Foreskin fibroblast (primary cell): ENCODE measurements at places on chromosomes 5 and 9.
A peak's percentile ranks its signal among the peaks of the same experiment; 100 is the strongest.

- peak; percentile 41 for DNase-seq
Observed at GRCh38 chr5:59874675-59875074, 18.9 kb downstream of the PDE4D start.

DNA sequence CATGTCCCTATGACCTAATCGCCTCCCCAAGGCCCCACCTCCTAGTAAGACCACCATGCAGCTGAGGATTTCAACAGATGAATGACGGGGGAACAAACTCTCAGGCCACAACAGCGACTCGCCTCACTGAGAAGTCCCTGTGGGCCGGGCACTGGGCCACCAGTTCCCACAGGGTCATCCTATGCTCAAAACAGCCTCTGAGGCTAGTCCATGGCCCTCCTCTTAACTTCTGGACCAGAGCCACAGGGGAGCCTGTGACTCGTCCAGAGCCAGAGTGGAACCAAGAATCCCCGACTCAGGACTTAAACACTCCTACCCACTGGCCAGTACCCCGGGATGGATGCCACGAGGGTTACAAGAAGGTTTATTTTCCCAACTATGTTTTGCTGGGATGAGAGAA is 12.3 kb downstream of the GFPT2 start:
- DNase-seq = peak; percentile 47

DNA sequence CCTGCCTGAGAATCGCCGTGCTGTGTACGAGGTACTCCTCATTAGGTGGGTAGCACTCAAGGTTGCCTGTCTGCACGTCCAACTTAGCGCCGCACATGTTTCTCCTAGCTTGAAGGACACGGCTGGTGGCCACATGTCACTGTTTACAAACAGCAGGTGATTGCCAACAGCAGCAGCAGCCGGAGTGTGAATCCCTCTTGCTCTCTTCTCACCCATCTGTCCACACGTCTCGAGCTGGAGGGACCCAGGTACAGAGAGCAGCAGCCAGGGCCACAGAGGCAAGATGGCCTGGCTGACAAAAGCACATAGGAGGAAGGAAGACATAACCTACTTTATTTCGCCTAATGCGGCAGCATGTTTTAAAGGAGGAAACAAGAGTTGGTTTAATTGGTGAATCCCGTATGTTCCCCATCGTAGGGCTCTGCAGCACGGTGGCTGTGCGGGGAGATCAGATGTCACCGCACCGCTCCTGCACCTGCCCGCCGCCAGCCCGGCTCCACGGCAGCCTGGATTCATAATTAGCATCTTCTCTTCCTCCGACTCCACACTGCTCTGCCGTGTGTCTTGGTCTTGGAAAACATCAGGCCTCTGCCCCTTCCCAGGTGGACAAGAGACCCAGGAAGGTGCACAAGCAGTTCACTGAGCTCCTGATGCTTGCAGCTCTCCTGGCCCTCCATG is 201.6 kb upstream of the IRX1 start:
- DNase-seq = no peak

GRCh38 chr5:59025734-59026133 is 442.9 kb downstream of the RAB3C start:
- no peak for DNase-seq

GRCh38 chr5:439636-440035 is 3.3 kb upstream of the EXOC3 start:
- DNase-seq = no peak

GRCh38 chr9:84357275-84357674 is 16.7 kb upstream of the SLC28A3 start:
- no peak for DNase-seq

DNA sequence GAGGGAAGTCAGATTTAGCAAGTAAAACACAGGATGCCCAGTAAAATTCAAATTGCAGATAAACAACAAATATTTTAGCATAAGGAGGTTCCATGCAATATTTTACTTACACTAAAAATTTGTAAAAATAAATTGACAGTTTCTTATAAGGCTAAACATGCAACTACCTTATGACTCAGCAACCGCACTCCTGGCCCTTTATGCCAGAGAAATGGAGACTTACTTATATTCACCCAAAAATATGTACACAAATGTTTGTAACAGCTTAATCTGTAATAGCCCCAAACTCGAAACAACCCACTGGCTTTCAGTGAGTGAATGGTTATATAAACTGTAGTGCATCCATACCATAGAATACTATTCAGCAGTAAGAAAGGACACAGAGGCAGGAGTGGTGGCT is 28.6 kb upstream of the TRIM14 start:
- peak; percentile 17 for DNase-seq

- no peak for DNase-seq
Observed at GRCh38 chr5:140821375-140822280, at the start of gene PCDHA5. Gene PCDHA5, plus strand, starts transcription at chr5:140821613.

GRCh38 chr9:80382211-80382891 is 810.6 kb downstream of the TLE4 start:
- peak; percentile 68 for DNase-seq

DNA sequence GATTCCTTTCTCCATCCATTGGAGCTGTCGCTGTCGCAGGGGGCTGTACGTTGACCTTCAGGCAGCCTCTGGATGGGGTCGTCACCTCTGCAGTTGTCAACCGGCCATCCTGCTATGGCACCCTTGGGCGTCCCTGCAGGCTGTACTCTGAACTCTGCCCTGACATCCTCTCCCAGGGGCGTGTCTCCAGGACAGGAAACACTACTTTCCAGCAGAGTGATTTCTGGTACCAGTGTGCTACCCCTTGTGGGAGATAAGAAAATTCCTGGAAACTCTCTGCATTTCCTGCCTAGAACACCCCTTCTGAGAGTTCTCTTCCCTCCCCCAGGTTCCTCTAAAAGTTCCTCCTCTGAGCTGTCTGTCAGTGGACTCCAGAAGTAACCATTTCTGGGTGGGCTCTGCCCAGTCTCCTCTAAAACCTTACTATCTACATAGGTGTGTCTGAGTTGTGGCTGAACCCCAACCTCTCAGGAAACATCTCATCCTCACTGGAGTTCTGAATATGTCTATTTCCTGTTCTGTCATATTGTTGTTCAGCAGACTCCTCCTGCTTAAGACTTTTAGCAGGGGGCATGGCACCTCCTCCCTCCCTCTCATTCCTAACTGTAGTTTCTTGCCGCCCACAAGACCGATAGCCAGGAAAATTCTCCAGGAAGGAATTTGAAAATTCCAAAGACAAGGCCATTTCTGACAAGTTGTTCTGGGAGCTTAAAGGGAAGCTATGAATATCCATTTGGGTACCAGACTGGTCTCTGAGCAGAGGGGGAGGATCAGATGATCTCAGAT is 145.3 kb upstream of the RASEF start:
- no peak for DNase-seq

- DNase-seq = no peak
Observed at GRCh38 chr5:156181656-156182055, 145.3 kb upstream of the SGCD start.

- no peak for DNase-seq
Observed at GRCh38 chr5:42923710-42924109, 112.0 kb upstream of the SELENOP start.

- peak; percentile 37 for DNase-seq
Observed at GRCh38 chr5:57216714-57217113, 42.9 kb downstream of the GPBP1 start.

GRCh38 chr5:128225245-128226030 is 141.9 kb downstream of the SLC12A2 start:
- peak; percentile 8 for DNase-seq

- DNase-seq = peak; percentile 9
Observed at GRCh38 chr5:168086104-168086610, 205.3 kb upstream of the WWC1 start.

DNA sequence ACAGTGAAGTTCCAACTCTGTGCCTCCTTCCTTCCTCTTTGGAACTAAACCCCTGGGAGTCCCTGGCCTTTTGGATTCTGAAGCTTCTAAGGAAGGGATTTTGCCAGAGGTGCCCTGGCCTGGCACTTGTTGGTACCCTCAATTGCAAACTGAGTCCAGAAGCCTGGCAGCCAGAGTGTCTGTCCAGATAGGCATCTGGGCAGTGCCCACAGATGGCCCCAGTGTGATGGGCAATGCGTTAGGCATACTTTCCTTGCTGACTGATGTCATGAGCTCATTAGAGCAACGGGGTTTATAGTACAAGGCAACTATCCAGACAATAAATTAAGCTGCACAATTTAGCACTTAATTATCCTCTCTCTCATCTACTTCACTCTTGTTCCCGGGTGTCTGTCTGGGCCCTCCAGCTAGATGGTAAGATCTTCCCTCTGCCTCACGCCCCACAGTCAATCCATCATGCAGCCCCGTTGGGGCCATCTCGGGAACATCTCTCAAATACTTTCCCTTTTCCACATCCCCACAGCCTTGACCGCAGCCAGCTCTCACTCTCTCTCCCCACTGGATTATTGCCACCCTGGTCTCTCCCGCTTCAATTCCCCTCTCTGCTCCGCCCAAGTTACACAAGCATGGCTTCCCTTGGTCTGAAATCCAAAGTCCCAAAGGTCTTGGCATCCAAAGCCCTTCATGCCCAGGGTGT is 157.5 kb upstream of the SMIM23 start:
- DNase-seq = no peak

DNA sequence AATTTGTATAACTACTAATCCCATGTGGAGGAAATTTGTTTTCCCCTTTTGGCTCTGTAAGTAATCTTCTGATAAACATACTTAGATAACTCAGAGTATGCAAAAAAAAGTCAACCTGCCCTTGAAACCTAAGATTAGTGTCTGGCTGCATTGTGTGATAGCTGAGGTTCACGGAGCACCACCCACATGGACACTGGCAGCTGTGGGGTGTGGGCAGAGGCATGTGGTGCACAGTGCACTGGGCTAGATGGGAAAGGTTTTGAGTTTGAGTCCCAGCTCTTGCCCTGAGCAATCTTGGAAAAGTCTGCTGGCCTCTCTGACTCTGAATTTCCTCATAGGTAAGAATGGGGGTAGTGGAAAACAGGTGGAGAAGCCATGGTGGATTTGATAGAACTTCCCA is 75.1 kb downstream of the PLCXD3 start:
- no peak for DNase-seq

GRCh38 chr5:83414601-83415000 is 56.9 kb upstream of the VCAN start:
- DNase-seq = peak; percentile 26

DNA sequence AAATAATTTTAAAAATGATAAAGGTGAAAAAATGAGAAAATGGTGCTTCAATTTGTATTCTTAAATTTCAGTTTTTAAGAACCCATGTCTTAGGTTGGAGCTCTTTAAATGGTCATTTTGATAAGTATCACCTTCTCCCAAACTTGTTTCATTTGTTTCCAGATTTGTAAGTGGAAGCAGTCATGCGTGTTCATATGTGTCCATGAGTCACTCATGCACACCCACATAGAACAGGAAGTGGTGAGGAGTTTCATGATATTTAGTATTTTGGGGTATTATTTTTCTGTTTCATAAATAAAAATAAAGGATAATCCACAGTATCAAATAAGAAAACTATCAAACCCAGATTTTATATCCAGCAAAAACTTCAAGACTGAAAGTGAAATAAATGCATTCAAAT is 570.4 kb upstream of the ST8SIA4 start:
- peak; percentile 22 for DNase-seq

- no peak for DNase-seq
Observed at GRCh38 chr5:130021000-130021399, 116.7 kb downstream of the CHSY3 start.

DNA sequence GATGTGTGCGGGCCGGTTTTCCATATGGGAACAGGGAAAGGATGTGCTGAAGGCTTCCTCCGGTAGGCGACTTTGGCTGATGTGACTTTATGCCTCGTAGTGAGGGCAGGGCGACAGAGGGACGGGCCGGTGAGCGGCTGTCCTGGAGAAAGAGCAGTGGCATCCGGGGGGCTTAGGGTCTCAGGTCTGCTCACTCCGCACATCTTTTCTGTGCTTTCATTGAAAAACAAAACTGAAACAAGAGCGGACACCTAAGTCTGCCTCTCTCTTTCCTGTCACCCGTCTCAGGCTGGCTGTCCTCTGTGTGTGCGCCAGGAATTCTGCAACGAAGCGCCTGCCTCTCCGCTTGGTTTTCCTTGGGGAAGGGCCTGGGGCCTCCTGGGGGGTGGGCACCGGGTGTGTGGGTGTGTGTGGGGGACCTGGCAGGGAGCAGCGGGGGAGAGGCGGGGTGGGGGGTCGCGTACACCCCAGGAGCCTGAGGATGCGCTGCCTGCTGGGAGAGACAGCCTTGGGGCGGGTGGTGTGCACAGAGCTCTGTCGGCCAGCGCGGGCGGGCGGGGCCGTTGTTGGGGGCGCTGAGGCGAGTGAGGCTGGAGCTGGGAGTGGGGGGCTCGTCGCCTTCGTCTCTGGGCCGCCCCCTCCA is 580 bp upstream of the PRRX2 start:
- DNase-seq = no peak

- DNase-seq = peak; percentile 64
Observed at GRCh38 chr5:96660971-96661854, 963 bp upstream of the CAST start.

DNA sequence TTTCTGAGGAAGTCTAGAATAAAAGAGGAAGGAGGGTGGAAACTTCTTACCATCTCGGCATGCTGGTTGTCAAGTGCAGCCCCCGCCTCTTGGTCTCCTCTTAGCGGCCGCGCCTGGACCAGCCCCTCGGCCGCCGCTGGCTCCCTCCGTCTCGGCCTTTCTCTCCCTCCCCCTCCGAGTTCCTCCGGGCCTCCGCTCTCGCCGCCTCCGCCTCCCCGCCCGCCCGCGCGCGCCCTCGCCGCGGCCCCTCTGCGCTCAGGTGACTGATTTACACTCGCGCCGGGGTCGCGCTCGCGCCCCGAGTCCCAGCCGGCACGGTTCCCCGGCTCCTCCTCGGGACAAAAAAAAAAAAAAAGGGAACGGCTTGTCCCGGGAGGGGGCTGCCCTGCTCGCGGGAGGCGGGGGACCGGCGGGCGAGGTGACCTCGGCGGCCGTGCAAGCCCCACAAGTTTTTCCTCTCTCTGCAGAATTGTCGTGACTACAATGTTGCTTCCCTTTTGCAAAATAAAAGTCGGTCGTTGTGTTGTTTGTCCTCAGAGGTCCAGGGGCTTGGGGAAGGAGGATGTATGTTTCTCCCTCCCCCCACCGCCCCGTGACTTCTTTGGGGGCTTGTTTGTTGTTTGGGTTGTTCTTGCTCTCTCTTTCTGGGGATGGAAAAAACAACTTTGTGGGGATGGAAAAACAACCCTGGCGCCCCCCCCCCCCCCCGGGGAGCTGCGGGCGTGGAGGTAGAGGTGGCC is at the start of gene BNC2:
BNC2 (minus strand) TSS at position 75 of the 740 bp plus-strand sequence; CDS start at position 53, 22 bp downstream.
- DNase-seq = peak; percentile 86

- no peak for DNase-seq
Observed at GRCh38 chr5:80934751-80935150, 25.4 kb upstream of the RASGRF2 start.

DNA sequence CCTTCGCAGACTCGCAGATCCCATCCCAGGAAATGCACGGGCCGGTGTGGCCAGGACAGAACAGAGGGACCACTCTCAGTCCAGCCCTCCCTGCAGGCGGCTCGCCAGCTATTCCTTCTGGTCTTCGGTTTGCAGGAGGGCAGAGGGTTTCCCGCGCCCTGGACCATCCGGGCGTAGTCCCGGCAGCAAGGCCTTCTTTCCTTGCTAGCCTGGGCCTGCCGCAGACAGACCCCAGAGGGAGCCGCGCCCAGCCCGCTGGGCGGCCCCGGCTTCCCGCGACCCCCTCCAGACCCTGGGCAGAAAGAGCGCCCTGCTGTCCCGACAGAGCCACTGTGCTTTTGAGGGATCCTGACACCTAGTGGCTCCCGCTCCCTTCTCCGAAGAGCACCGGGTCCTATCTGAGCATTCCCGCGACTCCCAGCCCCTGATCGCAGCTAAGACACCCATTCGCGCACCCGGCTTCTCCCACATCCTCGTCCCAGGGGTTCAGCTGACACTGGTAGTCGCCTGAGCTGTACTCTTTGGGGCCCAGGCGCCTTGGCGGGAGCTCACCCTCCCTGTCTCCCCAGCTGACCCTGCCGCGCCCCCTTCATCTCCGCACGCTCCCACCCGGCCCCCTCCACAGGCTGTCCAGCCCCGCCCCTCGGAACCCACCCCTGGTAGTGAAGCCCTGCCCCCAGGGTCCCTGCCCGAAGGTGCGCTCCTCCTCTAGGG is 1.1 kb downstream of the CFAP90 start:
- DNase-seq = peak; percentile 25
